ENCODE measurements at places on chromosomes 2 and 18. TPM values are rescaled to one million over a fixed set of nuclear protein-coding genes. Genes with fewer than 3 reads are reported as not detected.

The UGT1A9 gene
- not detected for total RNA-seq

DNA sequence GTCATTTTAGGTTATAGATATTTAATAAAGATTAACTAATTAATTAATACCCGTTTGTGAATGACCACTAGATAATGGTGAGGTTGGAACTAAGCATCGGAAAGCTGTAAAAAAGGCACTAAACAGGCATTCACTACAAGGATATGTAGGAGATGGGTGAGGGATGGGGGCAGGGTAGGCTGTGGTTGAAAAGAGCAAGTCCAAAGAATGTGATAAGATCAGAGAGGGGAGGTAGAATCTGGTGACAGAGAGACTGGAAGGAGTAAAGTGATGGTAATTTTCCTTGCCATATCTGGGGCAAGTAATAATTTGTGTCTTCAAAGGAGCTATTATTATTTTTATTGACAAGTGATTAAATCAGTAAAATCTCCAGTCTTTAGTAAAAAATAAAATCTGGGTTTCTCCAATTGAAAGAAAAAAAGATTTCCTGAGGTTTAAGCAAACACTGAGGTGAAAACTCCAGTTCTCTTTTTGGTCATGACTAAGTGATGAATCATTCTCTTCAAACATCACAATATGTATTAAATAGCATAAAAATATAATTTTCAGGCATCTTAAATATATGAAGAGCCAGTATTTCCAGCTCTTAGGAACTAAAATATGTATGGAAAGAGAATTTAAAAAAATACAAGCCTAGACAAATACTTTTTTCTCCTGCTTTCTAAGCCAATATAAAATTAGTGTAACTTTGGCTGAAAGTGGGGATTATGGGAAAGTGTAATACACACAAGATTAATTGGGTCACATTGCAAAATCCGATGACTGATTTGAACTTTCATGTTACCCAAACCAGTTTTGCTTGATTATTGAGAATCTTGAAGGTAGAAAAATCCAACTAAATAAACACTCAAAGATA, 259.1 kb upstream of the RBMS1 start:
- peak; percentile 22 for DNase-seq

- DNase-seq: no peak
These were observed 6.5 kb downstream of the GREB1 start for GRCh38 chr2:11540148-11540995.

DNA sequence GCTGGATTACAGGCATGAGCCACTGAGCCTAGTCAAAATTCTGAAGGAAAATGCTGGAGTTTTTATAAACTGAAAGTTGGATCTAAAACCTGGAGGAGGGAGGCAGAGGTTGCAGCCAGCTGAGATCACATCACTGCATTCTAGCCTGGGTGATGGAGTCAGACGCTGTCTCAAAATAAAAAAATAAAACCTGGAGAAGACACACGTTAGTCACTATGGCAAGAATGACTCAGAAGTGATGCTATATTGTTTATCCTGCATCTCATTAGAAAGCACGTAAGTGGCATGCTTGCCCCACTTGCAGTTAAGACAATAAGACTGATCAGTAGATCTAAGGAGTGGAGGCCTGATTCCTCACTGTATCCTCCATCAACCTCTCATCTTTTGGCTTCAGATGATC, 106.6 kb upstream of the STON1 start:
- peak; percentile 52 for DNase-seq

GRCh38 chr2:179524809-179525339, 260.2 kb upstream of the SESTD1 start:
- peak; percentile 7 for DNase-seq

DNA sequence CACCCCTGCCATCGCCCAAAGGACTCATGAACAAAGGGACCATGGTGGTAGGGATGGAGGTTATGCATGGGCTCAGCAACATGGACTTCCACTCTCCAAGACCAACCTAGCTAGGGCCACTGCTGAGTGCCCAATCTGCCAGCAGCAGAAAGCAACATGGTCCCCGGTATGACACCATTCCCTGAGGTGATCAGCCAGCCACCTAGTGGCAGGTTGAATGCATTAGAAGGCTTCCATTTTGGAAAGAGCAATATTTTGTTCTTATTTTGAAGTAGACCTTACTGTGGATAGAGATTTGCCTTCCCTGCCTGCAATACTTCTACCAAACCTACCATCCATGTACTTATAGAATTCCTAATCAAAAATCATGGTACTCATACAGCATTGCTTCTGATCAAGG, 99.8 kb downstream of the METTL4 start:
- DNase-seq: no peak

DNA sequence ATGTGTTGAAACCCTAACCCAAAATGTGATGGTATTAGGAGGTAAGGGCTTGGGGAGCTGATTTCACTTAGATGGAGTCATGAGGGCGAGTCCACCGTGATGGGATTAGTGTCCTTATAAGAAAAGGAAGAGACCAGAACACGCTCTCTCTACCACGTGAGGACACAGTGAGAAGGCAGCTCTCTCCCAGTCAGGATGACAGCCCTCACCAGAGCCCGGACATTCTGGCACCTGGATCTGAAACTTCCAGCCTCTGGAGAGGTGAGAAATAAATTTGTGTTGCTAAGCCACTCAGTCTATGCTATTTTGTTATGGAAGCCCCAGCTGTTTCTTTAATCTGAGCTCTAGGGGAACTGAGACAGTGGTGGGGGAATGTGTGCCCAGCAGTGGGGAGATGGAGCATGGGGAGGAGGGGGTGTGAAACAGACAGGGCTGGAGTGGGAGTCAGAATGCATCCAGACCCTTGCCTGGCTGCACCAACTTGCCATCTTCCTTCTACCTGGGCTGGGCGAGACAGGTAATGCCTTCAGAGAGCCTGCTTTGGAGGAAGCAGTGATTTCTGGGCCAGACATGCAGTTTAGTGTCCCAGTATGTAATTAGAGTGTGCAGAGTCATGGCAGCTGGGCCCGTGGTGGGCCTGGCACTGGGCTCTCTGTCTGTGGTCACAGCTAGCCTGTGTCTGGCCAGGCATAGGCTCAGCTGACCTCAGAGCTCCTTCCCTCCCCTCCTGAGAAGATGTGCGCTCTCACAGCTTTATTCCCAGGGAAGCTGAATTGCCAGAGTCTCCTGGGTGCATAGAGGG, 38.1 kb downstream of the RHOB start:
- DNase-seq: no peak

GRCh38 chr2:29799628-29800027, 121.8 kb downstream of the ALK start:
- DNase-seq: no peak

The SATB2 gene
- total RNA-seq: 15.1 TPM

GRCh38 chr2:63876311-63876710, 34.6 kb downstream of the UGP2 start:
- DNase-seq: no peak

DNA sequence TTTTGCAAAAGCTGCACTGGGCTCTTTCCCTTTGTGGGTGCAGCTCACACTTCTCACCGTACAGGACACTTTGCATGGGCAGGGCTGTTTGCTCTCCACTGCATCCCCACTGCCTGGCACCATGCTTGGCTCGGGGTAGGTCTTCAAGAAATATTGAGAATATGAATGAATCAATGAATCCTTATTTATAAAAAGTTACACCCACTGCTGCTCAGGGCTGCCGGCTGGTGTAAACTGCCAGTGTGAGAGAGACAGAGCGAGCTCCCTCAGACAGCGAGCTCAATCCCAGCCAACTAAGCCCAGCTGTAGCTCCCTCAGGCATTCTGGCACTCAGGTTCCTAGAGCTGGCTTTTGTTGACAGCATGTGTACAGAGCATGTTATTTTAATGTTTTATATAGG, 3.4 kb downstream of the TMEM185B start:
- no peak for DNase-seq

The MAPRE3 gene
- 3.5 TPM for total RNA-seq

- peak; percentile 74 for DNase-seq
These were observed 29.0 kb upstream of the CFAP36 start for GRCh38 chr2:55490554-55490953.

DNA sequence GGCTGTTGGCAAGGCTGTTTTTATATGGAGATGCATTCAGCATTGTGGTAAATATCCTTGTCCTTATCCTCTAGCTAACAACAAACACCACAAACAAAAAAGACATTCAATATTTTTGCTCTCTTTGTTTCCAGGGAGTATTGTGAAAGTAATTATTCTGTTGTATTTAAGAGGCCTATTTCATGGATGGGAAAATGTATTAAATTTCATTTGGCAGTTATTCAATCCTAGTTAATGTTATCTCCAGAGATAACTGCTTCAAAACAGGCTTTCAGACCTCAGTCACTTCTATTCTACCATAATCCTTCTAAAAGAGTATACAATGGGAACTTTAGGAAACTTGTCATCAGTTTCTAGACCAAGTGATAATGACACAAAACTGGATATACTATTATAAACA, 280.5 kb upstream of the CCDC68 start:
- DNase-seq: no peak

DNA sequence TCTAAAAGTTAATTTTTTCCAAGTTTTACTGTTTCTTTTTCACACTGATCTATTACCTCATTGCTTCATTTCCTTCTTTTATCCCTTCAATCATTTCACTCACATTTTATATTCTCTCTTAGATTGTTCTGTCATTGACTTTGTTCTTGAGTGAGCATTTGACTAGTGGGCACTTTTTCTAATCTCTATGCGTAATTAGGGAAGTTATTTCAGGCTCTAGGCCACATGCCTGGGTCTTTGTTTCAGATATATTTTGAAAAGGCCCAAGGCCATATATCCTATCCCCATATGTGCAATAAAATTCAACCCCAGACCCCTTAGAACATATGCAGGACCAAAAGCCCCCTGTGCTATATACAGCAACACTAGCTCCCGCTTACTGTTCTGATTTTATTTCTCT, 61.2 kb downstream of the MSH6 start:
- DNase-seq: no peak

The RAX gene
- total RNA-seq: not detected

- no peak for DNase-seq
These were observed 6.3 kb downstream of the MSGN1 start for GRCh38 chr2:17822445-17823117.

DNA sequence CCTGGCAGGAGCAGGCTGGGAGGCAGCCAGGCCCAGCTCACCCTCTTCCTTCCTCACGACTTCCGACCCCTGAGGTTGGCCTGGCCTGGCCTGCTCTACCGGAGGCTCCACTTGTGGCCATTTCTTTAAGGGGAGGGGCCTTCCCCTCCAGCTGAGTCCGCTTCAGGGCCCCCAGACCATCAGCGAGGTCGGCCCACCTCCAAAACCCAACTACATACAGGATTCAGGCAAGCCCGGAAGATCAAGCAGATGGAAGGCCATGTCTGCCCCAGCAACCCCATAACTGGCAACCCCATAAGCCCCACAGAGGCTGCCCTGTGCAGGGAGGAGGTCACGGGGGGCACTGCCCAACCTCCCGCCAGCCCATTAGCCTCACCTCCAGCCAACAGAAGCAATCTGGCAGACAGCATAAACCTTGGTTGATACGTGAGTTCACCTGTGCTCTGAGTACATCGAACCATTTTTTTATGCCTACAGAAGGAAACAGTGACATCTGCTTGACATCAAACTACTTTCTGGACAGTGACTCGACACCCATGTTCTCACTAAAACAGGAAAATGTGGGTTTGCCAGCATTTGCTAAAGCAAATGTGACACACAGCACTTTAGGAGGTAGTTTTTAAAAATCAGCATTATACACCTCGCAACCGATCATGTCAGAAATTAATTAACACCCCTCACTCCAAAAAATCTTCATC, 98.9 kb downstream of the EIPR1 start:
- DNase-seq: no peak

The STON1 gene
- 25.0 TPM for total RNA-seq

DNA sequence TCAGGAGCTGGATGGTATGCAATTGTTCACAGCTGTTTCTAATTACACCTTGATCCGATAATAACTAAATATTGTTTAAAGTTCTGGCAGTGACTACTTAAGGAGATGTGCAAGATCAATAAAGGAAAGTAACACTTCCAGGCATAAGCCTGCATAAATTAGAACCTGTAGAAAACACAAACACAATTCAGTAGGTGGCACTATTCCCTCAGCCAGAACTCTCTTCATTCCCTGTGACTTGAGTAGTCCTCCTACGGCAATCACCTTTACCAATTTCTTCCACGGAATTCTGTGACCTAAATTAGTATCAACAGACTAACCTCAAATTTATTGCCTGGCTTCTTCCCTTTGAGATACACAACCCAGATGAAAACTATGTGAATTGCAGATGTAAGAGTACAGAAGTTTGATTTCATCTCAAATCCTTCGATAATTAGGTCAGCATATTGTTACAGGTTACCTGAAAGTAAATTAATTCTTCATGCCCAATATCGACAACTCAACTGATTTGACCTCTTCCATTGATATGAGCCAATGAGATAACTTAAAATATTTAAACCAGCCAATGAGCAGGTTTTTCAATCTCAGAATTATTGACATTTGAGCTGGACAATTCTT, 137.8 kb downstream of the PID1 start:
- DNase-seq: peak; percentile 65

DNA sequence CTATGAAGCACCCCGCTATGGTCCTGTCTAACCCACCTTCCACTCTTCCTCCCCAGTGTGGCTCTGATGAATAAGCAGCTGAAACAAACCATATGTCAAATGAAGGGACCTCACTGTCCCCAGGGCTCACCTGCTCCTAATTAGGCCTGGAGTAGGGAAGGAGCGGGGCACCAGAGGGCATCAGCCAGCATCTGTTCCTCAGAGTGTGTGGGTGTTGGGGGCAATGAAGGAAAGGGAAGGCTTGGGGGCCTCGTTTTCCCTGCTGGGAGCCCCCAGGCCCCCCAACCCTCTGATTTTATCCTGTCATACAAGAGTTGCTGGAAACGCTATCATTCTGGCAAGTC, 274.7 kb downstream of the HAUS1 start:
- DNase-seq: no peak

DNA sequence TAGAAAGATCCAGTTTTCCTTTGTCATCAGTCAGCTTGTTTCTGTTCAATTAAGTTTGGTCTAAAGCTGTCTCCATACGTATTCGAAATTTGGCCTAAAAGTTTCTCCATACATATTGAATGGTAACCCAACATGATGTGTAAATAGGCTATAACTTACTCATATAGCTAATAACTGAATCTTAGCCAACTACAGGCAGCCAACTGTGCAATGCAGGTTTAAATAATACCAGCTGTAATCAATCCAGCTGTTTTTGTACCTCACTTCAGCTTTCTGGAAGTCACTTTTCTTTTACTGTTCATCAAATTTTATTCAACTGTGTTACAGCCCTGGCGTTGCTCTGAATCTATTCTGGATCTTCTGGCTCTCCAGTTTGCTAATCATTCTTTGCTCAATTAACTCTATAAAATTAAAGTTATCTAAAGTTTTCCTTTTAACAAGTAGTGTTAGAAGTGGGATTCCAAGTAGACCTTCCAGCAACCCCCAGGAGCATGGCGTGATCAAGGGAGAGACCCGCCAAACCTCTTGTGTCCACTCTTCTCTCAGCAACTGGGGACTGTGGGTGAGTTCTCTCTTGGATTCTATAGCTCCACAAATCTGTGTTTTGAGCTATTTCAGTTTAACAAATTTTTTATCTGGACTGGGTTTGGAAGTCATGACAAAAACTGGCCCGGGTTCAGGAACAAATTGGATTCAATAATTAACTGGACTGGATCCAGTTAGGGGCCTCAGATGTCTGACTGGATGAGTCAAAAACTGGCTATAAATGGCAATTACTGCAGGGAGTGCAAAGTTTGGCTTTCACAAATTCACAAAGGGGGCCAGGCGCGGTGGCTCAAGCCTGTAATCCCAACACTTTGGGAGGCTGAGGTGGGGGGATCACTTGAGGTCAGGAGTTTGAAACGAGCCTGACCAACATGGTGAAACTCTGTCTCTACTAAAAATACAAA, 329.7 kb upstream of the ST6GAL2 start:
- DNase-seq: no peak

GRCh38 chr2:64650296-64650695, 3.4 kb downstream of the SERTAD2 start:
- no peak for DNase-seq

The MRO gene
- not detected for total RNA-seq
